ENCODE measurements at places on chromosomes 16 and 17.

- no peaks in the 10 kb centered on the region for H3K36me3 ChIP-seq
- no peak overlapping the region for H3K4me3 ChIP-seq
- DNase-seq: no peak
- no peaks in the 10 kb centered on the region for H3K4me1 ChIP-seq
Observed at GRCh38 chr16:50538411-50539052, 9.7 kb upstream of the NKD1 start.

DNA sequence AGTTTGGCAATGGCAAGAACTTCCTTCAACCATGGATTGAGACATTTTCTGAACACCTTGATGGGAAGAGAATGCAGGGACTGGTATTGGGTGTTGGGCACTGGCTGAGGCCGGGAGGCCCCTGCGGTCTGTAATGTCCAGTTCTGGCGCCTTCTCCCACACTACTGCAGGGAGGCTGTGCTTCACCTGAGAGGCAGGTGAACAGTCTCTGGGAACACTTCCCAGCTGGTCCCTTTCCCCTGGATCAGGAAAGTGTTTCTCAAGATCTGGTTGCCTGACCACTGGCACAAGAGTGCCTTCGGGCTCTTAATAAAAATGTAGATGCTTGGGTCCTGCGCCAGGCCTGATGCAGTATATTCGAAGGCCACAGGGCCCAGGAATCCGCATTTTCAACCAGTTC is 28.5 kb upstream of the NAT9 start:
- H3K4me3 ChIP-seq: no peak overlapping the region
- no peak for DNase-seq
- H3K27ac ChIP-seq: no peak overlapping the region
- no peaks in the 10 kb centered on the region for H3K36me3 ChIP-seq
- no peaks in the 10 kb centered on the region for H3K4me1 ChIP-seq

- no peak for DNase-seq
Observed at GRCh38 chr16:89646270-89646669, 11.2 kb downstream of the CHMP1A start.

DNA sequence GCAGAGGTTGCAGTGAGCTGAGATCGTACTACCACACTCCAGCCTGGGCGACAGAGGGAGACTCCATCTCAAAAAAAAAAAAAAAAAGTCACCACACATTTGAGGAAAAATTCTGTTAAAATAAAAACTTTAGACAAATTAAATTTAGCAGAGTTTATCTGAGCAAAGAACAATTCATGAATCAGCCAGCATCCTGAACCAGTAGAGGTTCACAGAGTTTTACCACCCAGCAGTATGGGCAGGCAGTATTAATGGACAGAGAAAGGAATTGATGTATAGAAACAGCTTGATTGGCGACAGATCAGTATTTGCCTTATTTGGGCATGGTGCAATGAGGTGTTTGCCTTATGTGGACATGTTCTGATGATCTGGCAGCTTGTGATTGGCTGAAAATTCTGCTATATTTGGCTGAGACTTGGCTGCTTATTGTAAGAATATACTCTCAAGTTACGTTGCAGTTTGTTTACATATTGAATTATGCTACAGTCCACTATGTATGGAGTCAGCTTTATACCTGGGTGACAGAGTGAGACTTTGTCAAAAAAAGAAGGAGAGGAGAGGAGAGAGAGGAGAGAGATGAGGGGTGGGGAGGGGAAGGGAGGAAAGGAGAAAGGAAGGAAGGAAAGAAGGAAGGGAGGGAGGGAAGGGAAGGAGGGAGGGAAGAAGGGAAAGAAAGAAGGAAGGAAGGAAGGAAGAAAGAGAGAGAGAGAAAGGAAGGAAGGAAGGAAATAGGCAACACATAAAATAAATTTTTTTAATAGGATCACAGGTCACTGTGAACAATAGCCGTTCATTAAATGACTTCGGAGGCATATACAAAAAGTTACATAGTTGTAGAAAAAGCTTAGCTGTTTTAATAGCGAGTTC is 14.6 kb downstream of the ABCC3 start:
- no peak overlapping the region for H3K4me3 ChIP-seq
- H3K36me3 ChIP-seq: no peaks in the 10 kb centered on the region
- H3K27me3 ChIP-seq: no peaks in the 10 kb centered on the region

GRCh38 chr17:1643999-1644492 is 1.5 kb downstream of the SCARF1 start:
- DNase-seq: no peak
- no peaks in the 10 kb centered on the region for H3K36me3 ChIP-seq
- H3K27me3 ChIP-seq: no peaks in the 10 kb centered on the region
- H3K4me3 ChIP-seq: peak overlapping the region; percentile 50
- H3K27ac ChIP-seq: no peak overlapping the region
- H3K4me1 ChIP-seq: peaks cover 14% of the 10 kb centered on the region

- no peak overlapping the region for H3K4me3 ChIP-seq
- H3K36me3 ChIP-seq: no peaks in the 10 kb centered on the region
- no peak overlapping the region for H3K27ac ChIP-seq
- no peak for DNase-seq
Observed at GRCh38 chr17:18121144-18121910, 12.8 kb downstream of the MYO15A start.

- H3K27me3 ChIP-seq: no peaks in the 10 kb centered on the region
- no peak overlapping the region for H3K4me3 ChIP-seq
- no peak for DNase-seq
- H3K4me1 ChIP-seq: no peaks in the 10 kb centered on the region
- no peak overlapping the region for H3K27ac ChIP-seq
Observed at GRCh38 chr16:23082161-23082788, 67.0 kb downstream of the USP31 start.

DNA sequence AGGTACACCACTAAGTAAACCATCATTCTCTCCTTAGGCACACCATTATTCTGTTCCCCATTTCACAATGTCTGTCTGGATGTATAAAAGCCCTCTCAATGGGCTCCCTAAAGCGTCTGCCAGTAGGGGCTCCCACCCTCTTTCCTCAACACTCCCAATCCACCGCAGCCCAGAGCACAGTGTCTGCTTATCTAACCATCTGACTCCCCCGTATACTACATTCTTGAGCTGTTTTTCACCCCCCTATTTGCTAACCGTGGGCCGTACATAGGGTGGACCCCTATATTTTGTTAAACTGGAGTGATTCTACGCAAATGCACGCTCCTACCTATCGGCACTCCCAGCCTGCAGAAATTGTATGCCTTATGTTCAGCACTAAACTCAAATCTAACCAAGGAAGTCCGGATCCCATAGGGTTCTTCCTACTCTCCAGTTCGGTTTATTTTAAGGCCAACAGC is 685 bp upstream of the PSMD3 start:
- H3K4me3 ChIP-seq: peak overlapping the region; percentile 90
- peak overlapping the region; percentile 83 for H3K27ac ChIP-seq
- peak; percentile 24 for DNase-seq

DNA sequence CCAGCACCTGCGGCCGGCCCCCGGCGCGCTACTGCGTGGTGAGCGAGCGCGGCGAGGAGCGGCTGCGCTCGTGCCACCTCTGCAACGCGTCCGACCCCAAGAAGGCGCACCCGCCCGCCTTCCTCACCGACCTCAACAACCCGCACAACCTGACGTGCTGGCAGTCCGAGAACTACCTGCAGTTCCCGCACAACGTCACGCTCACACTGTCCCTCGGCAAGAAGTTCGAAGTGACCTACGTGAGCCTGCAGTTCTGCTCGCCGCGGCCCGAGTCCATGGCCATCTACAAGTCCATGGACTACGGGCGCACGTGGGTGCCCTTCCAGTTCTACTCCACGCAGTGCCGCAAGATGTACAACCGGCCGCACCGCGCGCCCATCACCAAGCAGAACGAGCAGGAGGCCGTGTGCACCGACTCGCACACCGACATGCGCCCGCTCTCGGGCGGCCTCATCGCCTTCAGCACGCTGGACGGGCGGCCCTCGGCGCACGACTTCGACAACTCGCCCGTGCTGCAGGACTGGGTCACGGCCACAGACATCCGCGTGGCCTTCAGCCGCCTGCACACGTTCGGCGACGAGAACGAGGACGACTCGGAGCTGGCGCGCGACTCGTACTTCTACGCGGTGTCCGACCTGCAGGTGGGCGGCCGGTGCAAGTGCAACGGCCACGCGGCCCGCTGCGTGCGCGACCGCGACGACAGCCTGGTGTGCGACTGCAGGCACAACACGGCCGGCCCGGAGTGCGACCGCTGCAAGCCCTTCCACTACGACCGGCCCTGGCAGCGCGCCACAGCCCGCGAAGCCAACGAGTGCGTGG is 1.5 kb downstream of the NTN1 start:
- no peak for DNase-seq
- H3K27me3 ChIP-seq: peaks cover 58% of the 10 kb centered on the region
- H3K27ac ChIP-seq: no peak overlapping the region
- H3K36me3 ChIP-seq: no peaks in the 10 kb centered on the region
- no peak overlapping the region for H3K4me3 ChIP-seq

DNA sequence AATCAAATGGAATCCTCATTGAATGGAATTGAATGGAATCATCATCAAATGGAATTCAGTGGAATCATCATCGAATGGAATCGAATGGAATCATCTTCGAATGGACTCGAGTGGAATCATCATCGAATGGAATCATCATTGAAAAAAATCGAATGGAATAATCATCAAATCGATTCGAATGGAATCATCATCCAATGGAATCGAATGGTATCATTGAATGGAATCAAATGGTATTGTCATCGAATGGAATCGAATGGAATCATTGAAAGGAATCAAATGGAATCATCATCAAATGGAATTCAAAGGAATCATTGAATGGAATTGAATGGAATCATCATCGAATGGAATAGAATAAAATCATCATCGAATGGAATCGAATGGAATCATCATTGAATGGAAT is 619.3 kb downstream of the TP53TG3F start:
- no peaks in the 10 kb centered on the region for H3K27me3 ChIP-seq
- no peaks in the 10 kb centered on the region for H3K36me3 ChIP-seq
- DNase-seq: no peak
- H3K4me1 ChIP-seq: no peaks in the 10 kb centered on the region

DNA sequence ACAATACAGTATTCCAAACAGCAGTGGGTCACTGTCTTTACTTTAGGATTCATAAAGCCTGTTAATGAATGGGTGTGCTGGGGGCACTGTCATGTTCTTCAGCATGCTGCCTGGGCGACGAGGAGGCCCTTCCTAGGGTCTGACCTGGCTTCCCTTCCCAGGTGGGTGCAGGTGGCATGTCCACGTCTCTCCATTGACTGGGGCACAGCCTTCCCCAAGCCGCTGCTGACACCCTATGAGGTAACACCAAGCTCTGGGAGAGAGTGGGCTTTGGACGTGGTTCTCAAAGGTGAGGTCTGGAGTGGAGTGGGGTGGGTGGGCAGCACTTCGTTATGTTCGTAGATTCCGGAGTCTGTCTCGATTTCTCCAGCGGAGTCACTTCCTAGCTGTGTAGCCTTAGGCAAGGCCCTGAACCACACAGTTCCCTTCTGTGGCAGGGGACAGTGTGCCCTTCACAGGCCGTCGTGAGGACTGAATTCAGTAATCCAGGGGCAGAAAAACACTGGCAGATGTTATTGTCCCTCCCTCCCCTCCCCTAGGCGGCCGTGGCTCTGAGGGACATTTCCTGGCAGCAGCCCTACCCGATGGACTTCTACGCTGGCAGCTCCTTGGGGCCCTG is 771 bp upstream of the OVCA2 start:
- H3K27me3 ChIP-seq: no peaks in the 10 kb centered on the region
- H3K27ac ChIP-seq: no peak overlapping the region
- DNase-seq: no peak
- peak overlapping the region; percentile 87 for H3K4me3 ChIP-seq
- H3K36me3 ChIP-seq: no peaks in the 10 kb centered on the region

GRCh38 chr16:81485824-81486539 is 41.4 kb downstream of the CMIP start:
- DNase-seq: no peak
- no peaks in the 10 kb centered on the region for H3K27me3 ChIP-seq
- no peaks in the 10 kb centered on the region for H3K36me3 ChIP-seq
- no peak overlapping the region for H3K27ac ChIP-seq
- no peaks in the 10 kb centered on the region for H3K4me1 ChIP-seq
- H3K4me3 ChIP-seq: no peak overlapping the region

DNA sequence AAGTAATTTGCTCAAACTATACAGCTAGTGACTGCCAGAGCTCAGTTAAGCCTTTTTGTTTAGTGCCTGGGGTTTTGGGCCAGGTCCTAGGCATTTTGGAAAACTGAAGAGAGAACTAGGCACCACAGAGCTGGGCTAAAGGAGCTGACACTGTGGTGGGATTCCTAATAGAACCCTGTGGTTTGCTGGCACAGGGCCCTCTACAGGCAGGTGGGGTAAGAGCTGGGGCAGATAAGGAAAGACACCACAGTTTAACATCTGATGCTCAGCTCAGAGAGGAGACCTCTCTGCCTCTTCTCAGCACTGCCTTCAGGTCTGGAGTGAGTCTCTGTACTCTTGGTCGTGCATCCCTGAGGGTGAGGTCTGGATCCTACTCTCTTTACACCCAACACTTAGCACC is 121.2 kb downstream of the SNX11 start:
- no peak for DNase-seq
- peaks cover 9% of the 10 kb centered on the region for H3K4me1 ChIP-seq
- no peaks in the 10 kb centered on the region for H3K36me3 ChIP-seq
- no peak overlapping the region for H3K4me3 ChIP-seq
- no peak overlapping the region for H3K27ac ChIP-seq

DNA sequence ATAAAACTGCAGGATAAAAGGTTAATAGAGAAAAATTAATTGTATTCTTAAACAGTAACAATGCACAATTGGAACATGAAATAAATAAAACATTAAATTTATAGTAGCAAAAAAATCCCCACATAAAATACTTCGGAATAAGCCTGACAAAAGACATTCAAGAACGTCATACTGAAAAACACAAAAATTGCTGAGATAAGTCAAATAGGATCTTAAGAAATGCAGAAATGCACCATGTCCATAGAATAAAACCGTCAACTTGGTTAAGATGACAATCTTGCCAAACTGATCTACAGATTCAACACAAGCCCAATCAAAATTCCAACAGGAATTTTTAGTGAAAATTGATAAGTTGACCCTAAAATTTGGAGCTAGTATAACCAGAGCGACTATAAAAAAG is 76.6 kb downstream of the TBC1D16 start:
- 0 out of 2 replicates have a peak, but pooled peaks cover 2% of the 10 kb centered on the region for H3K4me1 ChIP-seq
- DNase-seq: no peak
- no peaks in the 10 kb centered on the region for H3K36me3 ChIP-seq
- H3K27me3 ChIP-seq: peaks cover 100% of the 10 kb centered on the region
- H3K27ac ChIP-seq: no peak overlapping the region

GRCh38 chr17:69540356-69540755 is 125.9 kb downstream of the MAP2K6 start:
- H3K36me3 ChIP-seq: no peaks in the 10 kb centered on the region
- no peak for DNase-seq
- no peak overlapping the region for H3K27ac ChIP-seq
- H3K27me3 ChIP-seq: no peaks in the 10 kb centered on the region

- no peaks in the 10 kb centered on the region for H3K36me3 ChIP-seq
- peaks cover 13% of the 10 kb centered on the region for H3K4me1 ChIP-seq
- H3K27ac ChIP-seq: no peak overlapping the region
- no peaks in the 10 kb centered on the region for H3K27me3 ChIP-seq
- DNase-seq: no peak
Observed at GRCh38 chr17:49640556-49640955, 37.3 kb downstream of the SPOP start.

DNA sequence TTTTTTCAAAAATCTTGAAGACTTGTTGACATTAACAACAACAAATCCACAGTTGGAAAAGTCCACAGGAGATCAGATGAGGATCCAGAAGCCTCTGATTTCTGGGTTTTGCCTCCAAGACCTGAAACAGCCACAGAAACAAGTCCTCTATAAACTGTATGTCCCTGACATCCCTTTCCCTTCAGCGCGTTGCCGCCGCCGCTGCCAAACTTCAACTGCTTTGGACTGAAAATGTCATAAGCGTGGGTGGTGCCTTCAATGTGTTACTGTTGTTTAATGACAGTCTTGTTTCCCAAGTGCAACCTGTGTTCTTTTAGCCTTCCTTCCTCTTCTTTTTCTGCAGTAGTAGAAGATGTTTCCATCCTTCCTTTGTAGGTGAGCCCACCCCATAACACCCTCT is 334.9 kb downstream of the SHISA9 start:
- no peak overlapping the region for H3K4me3 ChIP-seq
- no peaks in the 10 kb centered on the region for H3K36me3 ChIP-seq
- H3K27me3 ChIP-seq: no peaks in the 10 kb centered on the region
